ENCODE measurements at places on chromosomes 7 and 10.

GRCh38 chr7:135744938-135745702 is 3.5 kb downstream of the FAM180A start:
- DNase-seq, result no peak

GRCh38 chr7:77691892-77692491 is 4.3 kb upstream of the RSBN1L start:
- no peak for DNase-seq

DNA sequence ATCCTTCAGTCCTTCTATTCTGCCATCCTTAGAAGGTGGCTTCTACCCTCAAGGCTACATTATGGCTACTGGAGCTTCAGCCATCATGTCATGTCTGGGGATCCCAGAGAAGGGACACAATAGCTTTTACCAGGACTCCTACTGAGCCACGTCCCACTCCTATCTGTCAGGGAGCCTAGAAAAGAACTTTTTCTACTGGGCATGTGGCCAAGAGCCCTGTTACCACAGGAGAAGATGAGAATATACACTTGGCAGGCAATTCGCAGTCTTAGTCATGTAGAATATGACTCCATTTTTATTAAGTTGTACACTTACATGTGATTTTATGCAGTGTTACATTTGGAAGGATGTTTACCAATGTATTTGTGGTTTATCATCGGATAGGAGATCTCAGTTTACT is 64.6 kb upstream of the KCNMA1 start:
- DNase-seq, result no peak

GRCh38 chr7:91780521-91780920 is 100.0 kb downstream of the MTERF1 start:
- no peak for DNase-seq

- DNase-seq, result no peak
Observed at GRCh38 chr7:76505168-76506080, 4.9 kb upstream of the UPK3B start.
